ENCODE measurements at places on chromosomes 11 and 22.
A peak's percentile ranks its signal among the peaks of the same experiment; 100 is the strongest.

DNA sequence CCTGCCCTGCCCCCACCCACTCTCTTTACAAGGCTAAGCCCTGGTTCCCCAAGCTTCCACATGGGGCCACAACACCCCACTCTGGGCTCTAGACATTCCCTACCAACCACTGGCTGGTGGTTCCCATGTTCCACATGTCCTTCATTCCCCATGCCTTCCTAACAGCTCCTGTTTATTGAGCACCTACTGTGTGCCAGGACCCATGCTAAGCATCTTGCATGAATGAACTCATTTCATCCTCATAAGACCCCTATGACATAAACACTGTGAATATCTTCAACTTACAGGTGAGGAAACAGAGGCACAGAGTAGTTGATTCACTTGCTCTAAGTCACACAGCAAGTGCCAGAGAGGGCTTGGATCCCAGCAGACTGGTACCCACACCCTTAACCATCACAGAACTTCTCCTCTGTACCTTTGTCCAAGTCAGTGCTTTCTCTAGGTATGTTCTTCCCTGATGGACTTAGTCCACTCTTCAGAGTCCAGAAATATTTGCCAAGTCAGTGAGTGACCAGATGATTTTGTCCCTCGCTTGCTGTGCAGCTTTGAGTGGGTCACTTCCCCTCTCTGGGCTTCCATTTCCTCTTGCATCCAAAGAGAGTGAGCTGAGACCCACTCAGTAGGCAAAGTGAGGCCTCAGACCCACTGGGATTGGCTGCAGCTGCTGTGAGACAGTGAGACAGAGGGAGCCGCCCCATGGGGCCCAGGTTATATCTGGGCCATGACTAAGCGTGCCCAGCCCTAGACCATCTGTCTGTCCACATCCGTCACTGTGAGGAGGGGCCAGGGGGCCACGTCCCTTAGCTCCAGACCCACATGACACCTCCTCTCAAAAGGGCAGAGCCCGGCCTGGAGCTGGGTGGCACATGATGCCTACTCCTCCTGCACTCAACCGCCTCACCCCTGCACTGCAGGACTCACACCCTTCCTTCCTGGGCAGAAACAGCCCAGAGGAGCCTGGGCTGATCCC lies 132.4 kb downstream of the MN1 start:
- no peak for DNase-seq

- DNase-seq = no peak
Measured at GRCh38 chr11:121936781-121937447, 179.1 kb downstream of the BLID start.

- no peak for DNase-seq
Measured at GRCh38 chr22:49597428-49598039, 230.1 kb downstream of the BRD1 start.

DNA sequence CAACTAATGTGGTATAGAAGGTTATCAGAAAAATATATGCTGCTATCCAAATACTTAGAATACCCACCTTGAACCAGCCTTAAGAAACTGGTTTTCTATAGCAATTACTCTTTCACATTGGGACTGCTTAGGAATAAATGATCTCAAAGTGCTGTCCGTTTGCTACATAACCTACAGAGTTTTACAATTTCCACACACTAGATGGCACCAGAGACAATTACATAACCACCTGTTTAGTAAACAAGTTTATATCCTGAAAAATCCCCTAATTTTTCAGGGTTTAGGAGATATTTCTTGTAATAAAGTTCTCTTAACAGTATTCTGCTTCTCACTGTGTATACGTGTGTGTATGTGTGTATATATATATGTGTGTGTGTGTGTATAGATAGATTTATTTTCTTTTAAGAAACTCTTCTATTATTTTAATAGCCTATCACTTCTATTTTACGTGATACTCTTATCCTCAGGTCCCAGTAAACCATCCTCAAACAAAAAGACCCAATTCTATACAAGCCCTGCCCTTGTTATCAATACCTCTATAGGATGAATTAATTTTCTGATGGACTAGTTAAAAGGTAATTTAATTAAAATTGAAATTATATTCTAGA lies 6.7 kb upstream of the OR5I1 start:
- DNase-seq = no peak

GRCh38 chr11:11069841-11070835 lies 212.3 kb upstream of the ZBED5 start:
- no peak for DNase-seq

GRCh38 chr11:112511911-112512310 lies 251.3 kb upstream of the PLET1 start:
- DNase-seq = no peak

- peak; percentile 64 for DNase-seq
Measured at GRCh38 chr11:61111786-61112517, 9.7 kb downstream of the CD5 start.

- DNase-seq = no peak
Measured at GRCh38 chr11:109439684-109440083, 17.7 kb downstream of the C11orf87 start.
